ENCODE measurements at places on chromosomes 1 and 21.
A peak's percentile ranks its signal among the peaks of the same experiment; 100 is the strongest.

DNA sequence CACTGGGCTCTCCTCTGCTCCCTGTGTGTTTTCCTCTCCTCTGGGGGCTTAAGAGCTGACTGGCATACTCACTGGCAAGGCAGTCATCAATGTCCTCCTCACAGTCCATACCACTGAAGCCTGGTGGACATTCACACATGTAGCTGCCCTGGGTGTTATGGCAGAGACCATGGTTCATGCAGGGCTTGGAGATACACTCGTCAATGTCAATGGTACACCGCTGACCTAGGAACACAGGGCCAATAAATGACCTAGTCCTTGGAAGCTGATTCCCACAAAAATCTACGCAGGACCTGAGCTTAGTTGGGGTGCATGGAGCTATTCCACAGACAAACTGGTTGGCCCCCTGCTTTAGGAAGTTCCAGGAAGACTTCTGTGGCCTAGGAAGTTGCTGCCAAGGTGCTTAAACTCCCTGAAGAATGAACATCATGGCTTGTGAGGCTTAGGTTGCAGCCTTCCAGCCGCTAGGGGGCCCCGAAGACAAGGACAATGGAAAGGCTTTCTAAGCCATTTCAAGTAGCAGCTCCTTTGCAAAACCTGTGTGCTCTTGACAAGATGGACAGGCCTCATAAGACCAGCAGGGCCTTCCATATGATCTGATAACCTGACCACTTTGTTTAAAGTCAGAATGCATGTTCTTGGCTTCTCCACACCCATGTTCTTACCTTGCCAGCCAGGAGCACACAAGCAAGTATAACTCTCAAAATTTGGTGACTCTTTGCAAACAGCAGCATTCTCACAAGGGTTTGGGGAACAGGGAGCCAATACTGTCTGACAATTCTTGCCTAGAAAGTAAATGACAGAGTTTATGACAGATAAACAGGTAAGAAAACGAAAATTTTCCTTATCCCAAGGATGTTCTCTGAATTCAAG is 52.3 kb upstream of the ADAM30 start:
- DNase-seq: peak; percentile 85

DNA sequence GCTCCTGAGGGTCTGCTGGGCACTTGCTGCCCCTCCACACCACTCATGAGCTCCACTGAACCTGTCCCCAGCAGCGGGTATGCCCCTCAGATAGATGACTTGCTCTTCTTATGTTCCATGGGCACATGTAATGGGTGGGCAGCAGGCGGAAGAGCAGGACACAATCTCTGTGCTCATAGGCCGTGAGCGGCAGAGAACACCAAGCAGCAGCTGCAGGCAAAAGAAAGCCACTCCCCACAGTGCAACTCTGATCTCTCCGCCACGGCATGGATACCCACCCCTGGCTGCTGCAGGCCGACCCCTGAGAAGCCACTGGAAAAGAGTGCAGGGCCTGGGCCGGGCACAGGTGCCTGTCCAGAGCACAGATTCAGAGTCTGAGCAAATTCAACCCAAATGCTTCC is 135.2 kb upstream of the RUNX3 start:
- DNase-seq: no peak

DNA sequence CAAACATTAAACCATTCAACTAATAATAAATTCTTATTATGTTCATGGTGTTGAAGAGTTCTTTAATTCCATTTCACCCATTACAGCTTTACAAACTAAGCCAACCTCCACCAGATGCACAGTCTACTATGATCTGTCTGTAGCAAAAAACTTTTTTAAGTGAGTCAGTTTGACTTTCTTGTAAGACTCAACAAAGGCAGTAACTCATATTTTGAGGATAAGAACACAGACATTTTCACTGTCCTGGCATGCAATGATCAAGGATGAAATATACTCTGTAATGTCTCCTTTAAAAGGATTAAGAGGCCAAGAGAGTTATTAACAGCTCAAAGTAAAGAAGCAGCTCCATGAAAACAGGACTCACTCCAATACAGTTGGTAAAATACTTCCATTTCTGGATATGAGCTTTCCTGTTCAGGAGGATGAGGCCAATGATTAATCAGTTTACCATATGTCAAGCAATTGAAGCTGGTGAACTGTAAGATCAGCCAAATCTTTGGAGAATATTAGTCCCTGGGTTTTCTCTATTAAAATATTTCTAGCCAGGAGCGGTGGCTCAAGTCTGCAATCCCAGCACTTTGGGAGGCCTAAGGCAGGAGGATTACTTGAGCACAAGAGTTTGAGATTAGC is 20.6 kb downstream of the XKR8 start:
- DNase-seq: no peak

- no peak for DNase-seq
These were observed 2.5 kb downstream of the PBX1 start for GRCh38 chr1:164561472-164561871.

GRCh38 chr1:168863772-168864171 is 134.8 kb upstream of the DPT start:
- no peak for DNase-seq

GRCh38 chr1:244918421-244919319 is 54.3 kb upstream of the HNRNPU start:
- peak; percentile 38 for DNase-seq

- DNase-seq: no peak
These were observed 146.8 kb upstream of the RAB4A start for GRCh38 chr1:229124116-229124515.

GRCh38 chr1:168297019-168297730 is 16.5 kb downstream of the TBX19 start:
- no peak for DNase-seq

DNA sequence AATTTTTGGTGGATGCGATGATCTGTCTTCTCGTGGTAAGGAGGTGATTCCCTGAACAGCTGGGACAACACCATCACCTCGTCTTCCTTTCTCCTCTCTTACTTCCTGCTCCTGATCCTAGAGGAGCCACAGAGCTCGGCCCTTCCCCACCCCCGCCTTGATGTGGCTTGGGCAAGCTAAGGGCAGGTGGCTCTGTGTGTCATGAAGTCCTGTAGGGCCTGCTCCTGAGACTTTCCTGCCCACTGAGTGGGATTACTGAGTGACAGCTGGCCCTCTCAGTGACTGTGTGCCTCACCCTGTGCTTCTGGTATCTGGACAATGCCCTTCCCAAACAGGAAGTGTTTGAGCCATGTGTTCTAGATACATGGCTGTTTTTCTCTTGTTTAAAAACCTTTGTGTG is 153.0 kb downstream of the KCNJ6 start:
- DNase-seq: no peak

GRCh38 chr1:63124666-63125191 is 197.6 kb upstream of the FOXD3 start:
- no peak for DNase-seq

DNA sequence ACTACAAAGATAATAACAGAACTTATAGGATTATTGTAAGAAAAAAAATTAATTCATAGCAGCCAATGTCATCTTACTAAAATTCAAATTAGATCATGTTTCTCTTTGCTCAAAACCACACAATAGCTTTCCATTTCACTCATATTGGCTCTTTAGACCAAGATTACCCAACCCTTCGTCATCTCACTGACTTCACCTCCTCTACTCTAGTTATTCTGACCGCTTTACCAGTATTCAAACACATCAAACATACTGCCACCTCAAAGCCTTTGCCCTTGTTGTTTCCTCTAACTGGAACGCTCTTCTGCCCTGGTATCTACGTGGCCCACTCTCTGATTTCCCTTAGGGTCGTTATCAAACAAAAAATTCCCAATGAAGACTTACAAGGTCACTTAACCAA is 1.7 kb downstream of the ANGPTL3 start:
- DNase-seq: no peak

DNA sequence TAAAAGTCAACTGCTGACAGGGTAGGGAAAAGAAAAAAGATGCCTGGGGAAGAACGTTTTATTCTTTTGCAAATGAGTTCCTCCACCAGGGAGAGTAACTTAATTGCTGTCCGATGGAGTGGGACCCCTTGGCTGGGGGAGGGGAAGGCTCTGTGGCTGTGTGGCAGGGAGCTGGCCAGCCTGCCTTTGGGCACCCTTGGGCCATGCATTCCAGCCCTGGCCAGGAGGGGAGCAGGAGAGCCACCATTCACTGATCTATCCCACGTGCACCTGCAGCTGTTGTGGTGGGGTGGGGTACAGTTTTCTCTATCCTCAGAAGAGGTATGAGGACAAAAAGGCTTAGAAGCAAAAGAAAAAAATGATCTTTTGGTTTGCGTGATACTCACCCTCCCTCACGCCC is 116.9 kb downstream of the KCNK1 start:
- no peak for DNase-seq

- no peak for DNase-seq
These were observed 90.7 kb upstream of the CSF3R start for GRCh38 chr1:36573445-36573844.

DNA sequence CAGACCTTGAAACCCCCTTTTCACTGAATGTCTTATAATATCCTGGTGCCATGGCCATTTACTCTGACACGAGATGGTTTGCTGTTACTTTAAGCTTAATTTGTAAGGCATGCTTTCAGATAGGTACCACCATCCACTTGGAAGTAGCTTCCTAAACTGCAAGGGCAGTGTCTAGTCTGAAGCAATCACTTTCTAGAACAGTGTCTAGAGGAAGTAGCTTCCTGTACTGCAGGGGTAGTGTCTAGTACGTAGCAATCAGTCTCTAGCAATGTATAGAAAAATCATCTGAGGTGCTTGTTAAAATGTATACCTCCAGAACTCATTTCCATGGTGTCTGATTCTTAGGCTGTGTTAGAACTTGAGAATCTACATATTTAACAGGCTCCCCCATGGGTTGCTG is 42.5 kb downstream of the ZBTB40 start:
- no peak for DNase-seq

- DNase-seq: no peak
These were observed 6.2 kb upstream of the KCNK2 start for GRCh38 chr1:215076322-215076721.

- DNase-seq: no peak
These were observed 48.6 kb upstream of the PTGFRN start for GRCh38 chr1:116861137-116861536.

GRCh38 chr1:190478149-190479049 is 735 bp upstream of the BRINP3 start:
- DNase-seq: no peak

DNA sequence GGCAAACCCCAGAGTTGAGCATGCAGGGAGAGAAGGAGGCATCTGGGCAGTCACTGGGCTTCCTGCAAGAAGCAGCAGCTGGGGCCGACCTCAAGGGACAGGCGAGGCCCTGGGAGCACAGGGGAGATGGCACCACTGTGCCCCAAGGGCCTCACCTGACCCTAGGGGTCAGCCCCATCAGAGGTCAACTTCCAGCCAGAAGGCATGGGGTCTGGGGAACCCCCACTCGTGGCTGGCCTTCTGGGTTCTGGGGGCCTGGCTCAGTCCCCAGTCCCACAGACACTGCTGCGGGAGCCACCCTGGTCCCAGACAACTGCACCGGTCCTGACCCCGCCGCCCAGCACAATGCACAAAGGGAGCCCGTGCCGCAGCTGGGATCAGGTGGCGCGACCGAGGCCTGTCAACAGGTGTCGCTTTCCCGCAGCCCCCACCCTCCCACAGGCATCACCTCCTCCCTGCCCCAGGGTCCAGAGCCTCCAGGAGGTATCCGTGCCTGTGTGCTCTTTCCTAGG is 6.2 kb downstream of the WNT9A start:
- DNase-seq: no peak

GRCh38 chr1:23910144-23910543 is 3.0 kb downstream of the CNR2 start:
- DNase-seq: no peak

DNA sequence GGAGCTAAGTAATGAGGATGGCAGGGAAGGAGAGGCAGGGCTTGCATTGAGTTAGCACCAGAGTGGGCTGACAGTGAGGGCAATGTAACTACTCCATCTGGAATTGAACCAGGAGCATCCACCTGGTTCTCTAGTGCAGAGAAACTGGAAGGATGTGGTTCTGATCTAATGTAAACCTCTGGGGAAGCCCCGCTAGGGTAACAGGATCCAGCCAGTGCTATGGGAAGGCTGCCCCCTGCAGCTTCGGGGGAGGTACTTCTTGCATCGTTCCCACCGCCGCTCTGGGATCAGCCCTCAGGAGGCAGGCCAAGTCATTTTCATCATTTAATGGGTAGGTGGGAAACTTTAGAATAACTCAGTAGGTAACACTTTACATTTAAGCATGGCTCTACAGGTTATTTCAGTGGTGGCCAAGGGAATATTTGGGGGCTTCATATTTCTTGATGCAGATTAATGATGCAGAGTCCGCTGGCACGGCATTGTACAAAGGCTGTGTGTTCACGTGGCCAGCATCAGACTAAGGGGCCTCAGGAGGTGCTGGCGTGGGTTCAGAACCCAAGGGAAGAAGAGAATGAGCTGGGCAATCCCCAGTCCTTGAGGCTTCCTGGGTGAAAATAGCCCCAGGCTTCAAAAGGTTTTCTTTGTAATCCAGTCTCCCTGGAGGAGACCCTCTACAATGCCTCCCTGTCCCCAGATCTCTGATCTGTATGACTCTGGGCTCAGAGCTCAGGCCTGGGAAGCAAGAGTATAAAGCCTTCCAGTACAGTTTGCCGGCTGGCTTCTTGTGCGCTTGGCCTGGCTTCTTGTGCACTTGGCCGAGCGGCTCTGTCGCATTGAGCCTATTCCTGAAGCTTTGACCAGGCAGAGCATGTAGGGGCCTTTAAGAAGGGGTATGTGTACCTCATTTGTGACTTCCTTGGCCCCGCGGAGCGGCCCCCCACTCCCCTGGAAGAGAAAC is 26.4 kb upstream of the KAZN start:
- no peak for DNase-seq

DNA sequence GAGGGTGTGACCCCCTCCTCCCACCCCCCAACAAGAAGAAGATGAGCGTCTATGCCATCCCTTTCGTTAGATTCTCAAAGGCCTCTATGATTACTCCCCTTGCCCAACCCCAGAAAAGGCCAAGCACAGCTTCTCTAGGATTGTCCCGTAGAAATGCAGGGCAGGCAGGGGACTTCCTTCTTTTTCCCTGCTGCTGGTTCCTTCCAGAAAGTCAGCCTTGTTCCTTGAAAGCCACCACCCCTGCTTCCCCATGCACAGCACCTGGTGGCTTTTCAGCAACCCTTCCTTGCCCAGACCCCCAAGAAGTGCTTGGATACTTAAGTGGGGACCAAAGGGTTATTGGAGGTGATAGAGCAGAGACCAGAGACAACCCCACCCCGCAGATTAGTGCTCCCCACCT is 75.1 kb downstream of the ARHGEF10L start:
- DNase-seq: no peak

DNA sequence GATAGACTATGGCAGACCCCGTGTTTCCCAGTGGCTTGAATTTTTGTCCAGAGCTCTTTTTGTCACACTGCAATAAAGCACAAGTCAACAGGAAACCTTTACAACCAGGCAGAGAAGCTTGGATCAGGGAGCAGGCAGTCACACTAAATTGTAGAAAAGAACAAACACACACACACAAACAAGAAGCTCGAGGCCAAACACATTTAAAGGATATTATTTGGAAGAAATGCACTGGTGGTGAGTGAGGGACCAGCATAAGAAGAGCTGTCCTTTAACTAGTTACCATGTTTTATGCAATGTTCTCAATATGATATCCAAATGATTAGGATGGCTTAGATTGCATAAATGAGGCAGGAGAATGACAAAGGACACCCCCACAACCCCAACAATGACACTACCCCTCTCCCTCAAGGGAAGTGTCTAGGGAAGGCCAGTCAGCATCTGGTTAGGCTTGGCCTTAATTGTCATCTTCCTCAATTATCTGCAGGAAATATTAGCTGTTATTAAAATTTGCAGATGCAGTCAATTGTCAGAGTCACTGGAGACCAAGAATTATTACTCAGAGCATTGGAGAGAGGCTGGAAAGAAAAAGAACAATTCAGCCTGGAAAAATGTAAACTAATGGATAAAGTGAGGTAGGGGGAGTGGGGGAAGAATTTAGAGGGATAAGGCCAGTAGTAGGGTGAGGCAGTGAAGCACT is 35.3 kb downstream of the DDR2 start:
- DNase-seq: no peak

GRCh38 chr1:232555494-232556210 is 74.3 kb downstream of the SIPA1L2 start:
- no peak for DNase-seq
